ENCODE measurements at places on chromosomes 5 and 9. TPM values are rescaled to one million over a fixed set of nuclear protein-coding genes. Genes with fewer than 3 reads are reported as not detected.

GRCh38 chr5:151721087-151721646, 34.5 kb upstream of the SPARC start:
- no peak for DNase-seq

DNA sequence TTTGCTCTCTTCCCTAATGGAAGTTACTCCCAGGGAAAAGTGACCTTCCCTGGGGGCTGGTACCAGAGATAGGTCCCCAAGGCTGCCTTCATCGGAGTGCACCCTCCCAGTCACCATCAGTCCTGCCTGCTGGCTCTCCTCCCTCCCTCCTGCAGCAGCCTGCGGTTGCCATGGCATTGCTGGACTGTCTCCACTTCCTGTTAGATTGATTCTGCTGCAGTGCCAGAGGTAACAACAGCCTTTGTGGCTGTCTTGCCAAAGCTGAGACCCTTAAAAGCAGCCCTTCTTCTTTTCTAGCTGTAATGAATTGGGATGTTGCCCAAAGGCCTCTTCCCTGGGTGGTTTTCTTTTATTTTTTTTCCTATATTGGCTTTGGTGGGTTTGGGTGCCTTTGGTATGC, 78.1 kb upstream of the PRLR start:
- no peak for DNase-seq

- no peak for DNase-seq
Measured at GRCh38 chr5:73912821-73913271, 286.9 kb downstream of the ARHGEF28 start.

DNA sequence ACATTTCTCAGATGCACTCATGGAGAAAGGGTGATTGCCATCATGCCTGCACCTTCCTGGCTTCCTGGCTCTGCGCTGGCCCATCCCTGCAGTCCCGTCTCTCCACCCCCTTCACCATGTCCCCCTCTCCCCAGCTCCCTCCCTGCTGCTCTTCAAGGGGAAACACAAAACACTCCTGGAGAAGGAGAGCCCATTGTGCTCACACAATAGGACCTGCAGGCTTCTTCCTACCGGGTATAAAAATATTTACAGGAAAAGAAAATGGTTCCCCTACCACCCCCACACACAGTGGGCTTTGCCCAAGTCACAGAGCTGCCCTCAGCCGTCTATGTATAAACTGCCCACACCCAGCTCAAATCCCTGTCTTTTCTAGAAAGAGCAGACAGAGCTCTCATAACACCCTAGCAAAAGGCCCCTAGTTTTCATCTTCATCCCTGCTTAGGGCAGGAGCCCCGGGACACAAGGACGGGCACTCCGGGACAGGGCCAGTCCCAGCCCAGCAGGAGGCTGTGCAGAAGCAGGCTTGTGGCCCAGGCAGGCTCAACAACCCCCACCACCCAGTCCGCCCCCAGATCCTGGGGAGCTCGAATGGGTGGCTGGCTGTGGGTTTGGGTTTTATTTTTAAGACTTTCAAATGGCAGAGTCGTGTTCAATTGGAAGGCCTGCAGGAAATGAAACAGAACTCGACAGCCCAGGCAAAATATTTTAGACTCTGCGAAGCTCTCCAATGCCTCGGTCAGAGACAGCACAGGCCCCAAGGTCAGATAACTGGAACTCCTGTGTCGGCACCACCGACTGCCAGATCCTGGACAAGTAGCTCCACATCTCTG, 77.3 kb downstream of the LRSAM1 start:
- DNase-seq: no peak

The NUTM2G gene
- total RNA-seq: not detected

DNA sequence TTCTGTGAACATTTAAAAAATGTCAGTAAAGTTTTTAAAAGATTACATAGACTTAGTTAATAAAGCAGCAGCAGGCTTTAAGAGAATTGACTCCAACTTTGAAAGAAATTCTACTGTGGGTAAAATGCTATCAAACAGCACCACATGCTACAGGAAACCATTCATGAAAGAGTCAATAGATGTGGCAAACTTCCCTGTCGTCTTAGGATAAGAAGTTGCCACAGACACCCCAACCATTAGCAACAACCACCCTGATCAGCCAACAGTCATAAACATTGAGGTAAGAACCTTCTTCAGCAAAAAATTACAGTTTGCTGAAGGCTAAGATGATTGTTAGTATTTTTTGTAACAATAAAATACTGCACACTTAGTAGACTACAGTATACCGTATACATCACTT, 278.2 kb downstream of the CSNK1G3 start:
- no peak for DNase-seq

DNA sequence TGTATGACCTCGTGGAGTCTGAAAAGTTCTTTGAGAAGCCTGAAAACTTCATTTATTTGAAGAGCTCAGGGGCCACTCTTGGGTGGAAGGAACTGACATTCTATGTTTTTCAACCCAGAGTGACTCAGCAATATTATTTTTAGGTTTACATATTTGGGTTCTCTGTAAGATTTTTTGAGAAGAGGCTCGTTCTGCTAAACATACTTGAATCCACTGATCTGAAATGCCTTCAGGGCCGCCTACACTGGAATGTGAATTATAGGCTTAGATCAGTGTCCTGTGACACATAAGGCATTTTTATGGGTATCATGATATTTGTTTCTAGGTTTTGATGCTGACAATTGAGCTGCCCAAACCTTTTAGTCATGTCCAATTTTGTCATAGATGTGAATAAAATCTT, 86.2 kb downstream of the PSAT1 start:
- DNase-seq: no peak

DNA sequence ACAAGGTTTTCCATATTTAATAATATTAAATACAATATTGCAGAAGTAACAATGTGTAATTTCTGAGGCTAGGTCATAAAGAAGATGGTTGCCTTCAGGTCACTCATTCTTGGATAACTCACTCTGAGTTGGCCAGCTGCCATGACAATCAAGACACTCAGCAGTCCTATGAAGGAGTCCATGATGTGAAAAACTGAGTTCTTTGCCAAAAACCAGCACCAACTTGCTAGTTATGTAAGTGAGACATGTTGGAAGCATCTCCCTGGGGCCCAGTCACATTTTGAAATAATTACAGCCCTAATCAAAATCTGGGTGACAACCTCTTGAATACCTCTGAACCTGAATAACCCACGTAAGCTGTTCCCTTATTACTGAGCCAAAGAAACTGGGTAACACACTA, 453.2 kb downstream of the CDH18 start:
- no peak for DNase-seq

DNA sequence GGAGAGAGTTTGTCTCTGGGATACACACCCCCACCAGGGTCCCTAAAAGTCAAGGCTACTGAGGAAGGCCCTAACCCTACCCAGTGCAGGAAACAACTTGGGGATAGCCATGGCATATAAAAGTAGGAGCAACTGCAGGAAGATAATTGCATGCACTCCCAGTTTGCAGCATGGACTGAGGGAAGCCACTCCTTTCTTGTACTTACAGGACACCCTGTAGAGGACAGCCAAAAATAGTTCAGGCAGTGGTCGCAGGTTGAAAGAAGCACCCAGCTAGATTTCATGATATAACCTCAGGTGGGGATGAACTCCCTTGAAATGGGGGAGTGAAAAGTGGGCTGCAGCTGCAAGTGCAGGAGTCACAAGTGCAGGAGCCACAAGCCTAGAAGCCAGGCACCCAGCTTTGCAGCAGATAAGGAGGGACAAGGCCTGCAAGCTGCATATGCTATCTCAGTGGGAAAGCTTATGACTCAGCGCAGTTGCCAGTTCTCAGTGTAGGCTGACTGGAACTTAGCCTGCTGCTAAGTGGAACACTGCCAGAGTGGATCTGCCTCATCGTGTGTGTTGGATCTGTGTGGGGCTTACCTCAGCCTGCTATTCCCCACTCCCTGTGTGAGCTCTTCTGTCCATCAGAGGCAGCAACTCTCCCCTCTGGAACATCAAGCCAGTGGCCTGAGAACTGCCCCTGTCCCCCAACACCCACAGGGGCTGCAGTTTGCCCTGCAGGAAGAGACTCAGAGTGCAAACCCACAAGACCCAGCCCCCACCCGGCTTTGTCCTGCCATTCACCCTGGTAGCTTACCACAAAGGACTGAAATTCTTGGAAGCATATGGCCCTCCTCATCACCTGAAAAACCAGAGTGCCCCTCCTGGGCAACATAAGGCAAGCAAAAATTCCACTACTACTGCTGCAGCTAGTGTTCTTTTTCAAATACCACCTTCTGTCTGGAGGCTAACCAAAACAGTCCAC, 42.7 kb downstream of the CYLC2 start:
- no peak for DNase-seq

DNA sequence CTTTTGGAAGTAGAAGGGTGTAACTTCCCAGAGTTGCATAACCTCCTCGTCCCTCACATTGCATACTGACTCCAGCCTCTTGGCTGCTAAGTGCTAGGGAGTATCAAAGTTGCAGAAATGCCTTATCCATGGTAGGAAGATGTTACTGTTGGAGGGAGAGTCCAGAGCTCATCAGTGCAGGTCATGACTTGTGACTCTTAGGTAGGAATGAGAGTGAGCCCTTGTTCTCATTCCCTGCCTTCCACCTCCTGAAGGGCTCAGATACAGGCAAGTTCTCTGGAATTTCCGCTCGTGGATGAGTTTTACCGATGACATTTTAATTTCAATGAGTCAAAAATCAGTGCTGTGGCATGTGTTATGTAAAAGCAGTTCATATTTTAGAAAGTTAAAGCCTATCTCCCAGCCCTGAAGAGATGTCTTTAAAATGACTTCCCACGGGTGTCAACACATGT, 17.0 kb downstream of the IRX1 start:
- DNase-seq: no peak

The ROPN1L gene
- total RNA-seq: 1.9 TPM

The CDH9 gene
- not detected for total RNA-seq

DNA sequence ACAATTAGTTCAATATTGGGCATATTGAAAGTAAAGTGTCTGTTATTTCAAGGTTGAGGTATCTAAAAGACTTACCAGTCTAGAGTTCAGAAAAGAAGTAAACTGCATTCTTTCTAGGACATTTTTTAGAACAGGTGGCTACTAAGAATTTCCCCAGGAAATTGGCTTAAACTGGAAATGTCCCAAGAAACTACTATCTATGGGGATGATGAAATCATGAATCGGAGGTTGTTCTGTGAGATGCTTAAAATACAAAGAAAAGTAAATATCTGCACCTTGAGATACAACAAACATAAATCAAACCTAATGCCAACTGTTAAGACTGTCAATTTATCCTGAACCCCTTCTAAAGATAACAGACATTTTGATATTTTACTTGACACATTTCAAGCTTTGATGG, 226.5 kb upstream of the NREP start:
- no peak for DNase-seq

DNA sequence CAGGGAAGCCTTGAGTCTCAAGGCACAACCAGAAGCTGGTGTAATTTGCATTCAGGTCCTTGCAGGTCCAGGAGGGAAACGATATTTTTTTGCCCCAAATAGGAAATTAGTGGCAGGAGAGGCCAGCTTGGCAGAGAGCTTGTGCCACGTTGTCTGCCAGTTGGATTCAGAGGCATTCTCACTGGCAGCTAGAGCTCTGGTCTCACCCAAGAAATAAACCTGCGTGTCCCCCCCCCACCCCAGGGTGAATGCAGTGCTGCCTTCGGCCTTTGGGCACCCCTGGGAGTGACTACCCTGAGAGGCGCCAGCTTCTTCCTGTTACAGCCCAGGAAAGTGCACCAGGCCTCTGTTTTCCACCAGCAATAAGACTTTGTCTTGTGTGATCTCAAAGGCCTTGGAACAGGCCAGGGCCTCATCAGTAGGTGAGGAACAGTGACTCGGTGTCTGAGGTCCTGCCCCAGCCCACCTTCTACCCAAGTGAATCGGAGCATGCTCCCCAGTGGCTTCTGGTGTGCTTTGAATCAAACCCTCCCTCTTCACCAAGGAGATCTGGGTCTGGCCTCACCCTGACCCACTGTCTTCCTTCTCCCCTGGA, 68.4 kb downstream of the HSPA4 start:
- DNase-seq: no peak

The CTXN3 gene
- total RNA-seq: not detected

Measured in sigmoid colon (tissue), 7 donors.